ENCODE measurements at places on chromosomes 7 and 10. TPM values are rescaled to one million over a fixed set of nuclear protein-coding genes. Genes with fewer than 3 reads are reported as not detected.

GRCh38 chr10:46062723-46063428 lies 16.8 kb upstream of the MSMB start:
- no peaks in the 10 kb centered on the region for H3K36me3 ChIP-seq
- H3K4me1 ChIP-seq: no peaks in the 10 kb centered on the region
- H3K27me3 ChIP-seq: peaks cover 4% of the 10 kb centered on the region
- H3K4me3 ChIP-seq: no peak overlapping the region

DNA sequence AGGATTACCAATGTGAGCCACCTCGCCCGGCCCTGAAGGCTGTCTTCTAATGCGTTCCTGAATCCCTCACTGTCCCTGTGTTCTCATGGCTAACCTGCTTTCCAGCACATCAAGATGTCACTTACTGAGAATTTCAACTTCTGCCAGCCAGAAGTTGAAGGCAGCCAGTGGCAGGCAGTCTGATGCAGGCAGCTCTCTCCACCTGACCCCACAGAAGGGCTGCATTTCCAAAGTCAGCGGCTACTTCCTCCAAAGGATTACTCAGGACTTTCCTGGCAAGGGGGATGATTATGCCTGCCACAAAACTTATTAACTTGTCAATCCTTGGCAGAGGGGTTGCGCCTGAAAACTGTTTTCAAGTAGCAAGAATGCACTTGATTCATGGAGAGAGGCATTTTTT lies 1219.4 kb downstream of the TYW1 start:
- H3K4me1 ChIP-seq: no peaks in the 10 kb centered on the region
- H3K27ac ChIP-seq: no peak overlapping the region
- H3K27me3 ChIP-seq: no peaks in the 10 kb centered on the region
- DNase-seq: no peak

Gene C10orf105
- 0.30 TPM for total RNA-seq

Gene CDK14
- 0.94 TPM for total RNA-seq

DNA sequence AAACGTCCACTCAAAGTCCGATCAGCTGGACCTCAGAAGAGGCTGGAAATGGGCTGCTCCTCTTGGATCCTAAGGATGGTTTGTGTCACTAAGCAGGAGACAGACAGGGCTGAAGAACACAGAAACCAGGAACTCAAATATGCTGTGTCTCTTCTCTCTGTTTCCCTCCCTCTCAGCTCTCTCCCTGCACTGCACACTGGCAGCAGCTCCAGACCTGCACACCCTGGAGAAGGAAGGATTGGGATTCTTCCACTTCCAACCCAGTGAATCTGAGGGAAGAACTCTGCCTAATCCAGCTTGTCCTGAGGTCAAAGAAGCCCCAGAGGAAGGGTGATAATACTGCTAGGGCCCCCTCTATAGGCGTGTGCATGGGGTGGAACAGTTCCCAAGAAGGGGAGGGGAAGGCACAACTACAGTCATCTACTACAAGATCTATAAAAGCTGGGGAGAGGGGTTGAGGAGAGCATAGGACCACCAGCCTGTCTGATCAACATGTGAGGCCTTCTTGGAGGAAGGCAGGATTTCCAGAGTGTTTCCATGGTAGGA lies 22.7 kb upstream of the ZCCHC24 start:
- H3K4me1 ChIP-seq: peaks cover 2% of the 10 kb centered on the region
- no peaks in the 10 kb centered on the region for H3K36me3 ChIP-seq
- no peak overlapping the region for H3K4me3 ChIP-seq

Measured in activated naive CD8-positive, alpha-beta T cell treated with anti-CD3 and anti-CD28 coated beads, Interleukin-2, amount 10 ng/mL, durations not matched to agents 7 days and 5 days (primary cell).